Effector CD4-positive, alpha-beta T cell (primary cell): ENCODE measurements at places on chromosomes 1 and 21.

- DNase-seq, result no peak
Measured at GRCh38 chr1:18962121-18962721, 5.7 kb upstream of the IFFO2 start.

GRCh38 chr1:2135941-2136340, 58.6 kb downstream of the FAAP20 start:
- no peak for DNase-seq

- DNase-seq, result no peak
Measured at GRCh38 chr1:236422517-236422876, 28.4 kb downstream of the EDARADD start.

- no peak for DNase-seq
Measured at GRCh38 chr1:183827801-183828200, 22.9 kb downstream of the RGL1 start.

GRCh38 chr1:59481881-59482505, 185.1 kb downstream of the FGGY start:
- no peak for DNase-seq
